Activated CD4-positive, alpha-beta T cell treated with anti-CD3 and anti-CD28 coated beads, Interleukin-2, amount 50 U/mL, for 48 hours (primary cell): ENCODE measurements at places on chromosomes 2 and 18.

DNA sequence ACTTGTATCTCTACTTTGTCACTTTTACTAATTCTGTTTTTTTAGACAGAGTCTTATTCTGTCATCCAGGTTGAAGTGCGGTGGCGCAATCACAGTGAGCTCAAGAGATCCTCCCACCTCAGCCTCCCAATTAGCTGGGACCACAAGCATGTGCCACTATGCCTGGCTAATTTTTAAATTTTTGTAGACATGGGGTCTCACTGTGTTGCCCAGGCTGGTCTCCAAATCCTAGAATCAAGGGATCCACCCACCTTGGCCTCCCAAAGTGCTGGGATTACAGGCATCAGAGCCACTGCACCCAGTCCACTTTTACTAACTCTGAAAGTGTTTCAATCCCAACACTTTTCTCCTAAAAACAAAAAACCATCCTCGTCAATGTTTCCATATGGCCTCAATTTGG lies 94.9 kb downstream of the MALT1 start:
- DNase-seq: no peak

GRCh38 chr18:13530879-13531387 lies 195.4 kb downstream of the FAM210A start:
- no peak for DNase-seq

DNA sequence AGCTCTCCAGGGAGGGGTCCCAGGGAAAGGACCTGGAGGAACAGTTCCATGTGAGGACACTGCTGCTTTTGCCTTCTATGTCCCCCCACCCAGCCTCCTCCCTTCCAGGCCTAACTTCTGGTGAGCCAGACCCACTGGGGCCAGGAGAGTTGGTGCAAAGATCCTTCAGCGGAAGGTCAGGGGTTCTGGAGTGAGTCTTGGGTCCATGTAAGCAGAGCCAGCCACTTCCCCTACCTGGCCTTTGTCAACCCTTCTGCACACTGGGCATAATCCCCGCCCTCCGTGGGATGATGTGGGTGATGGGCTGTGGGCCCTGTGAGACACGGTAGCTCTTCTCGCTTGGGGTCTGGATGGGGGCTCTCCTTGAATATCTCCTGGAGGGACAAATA lies 76.9 kb downstream of the RHOB start:
- no peak for DNase-seq

DNA sequence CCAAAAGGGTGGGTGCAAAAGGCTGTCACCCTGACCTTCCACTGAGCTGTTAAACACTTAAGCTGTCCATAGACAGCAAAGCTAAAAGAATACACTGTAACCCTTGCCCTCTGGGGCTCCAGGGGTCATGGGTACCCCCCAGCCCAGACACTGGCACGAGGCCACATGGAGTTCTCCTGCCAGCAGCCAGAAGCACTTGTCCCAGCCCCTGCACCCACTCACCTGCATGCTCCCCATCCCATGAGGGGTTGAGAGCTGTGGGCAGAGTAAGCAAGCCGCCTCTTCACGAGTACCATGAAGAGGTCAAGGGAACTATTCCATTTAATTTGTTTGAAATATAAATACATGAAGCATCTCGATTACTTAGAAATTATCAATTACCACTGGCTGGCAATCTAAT lies 867.1 kb upstream of the ZEB2 start:
- DNase-seq: no peak

GRCh38 chr2:69977906-69978482 lies 16.6 kb upstream of the ASPRV1 start:
- no peak for DNase-seq

GRCh38 chr2:96138179-96139145 lies at the start of gene ASTL:
ASTL (minus strand) TSS chr2:96138502; CDS start chr2:96138436, 66 bp downstream.
- DNase-seq: peak; percentile 71

GRCh38 chr2:224638301-224638823 lies 53.2 kb upstream of the CUL3 start:
- DNase-seq: peak; percentile 51

DNA sequence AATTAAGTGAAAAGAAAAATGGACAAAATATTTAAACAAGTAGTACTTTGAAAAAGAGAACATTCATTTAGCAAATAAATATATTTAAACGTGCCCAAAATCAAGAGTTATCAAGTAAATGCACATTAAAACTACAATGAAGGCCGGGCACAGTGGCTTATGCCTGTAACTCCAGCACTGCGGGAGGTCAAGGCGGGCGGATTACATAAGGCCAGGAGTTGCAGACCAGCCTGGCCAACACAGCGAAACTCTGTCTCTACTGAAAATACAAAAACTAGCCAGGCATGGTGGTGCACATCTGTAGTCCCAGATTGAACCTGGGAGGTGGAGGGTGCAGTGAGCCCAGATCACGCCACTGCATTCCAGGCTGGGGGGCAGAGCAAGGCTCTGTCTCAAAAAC lies 9.8 kb downstream of the STAM2 start:
- no peak for DNase-seq

- no peak for DNase-seq
Measured at GRCh38 chr2:31270822-31271231, 36.9 kb downstream of the EHD3 start.

GRCh38 chr2:20247084-20247483 lies 22.2 kb upstream of the SDC1 start:
- DNase-seq: no peak
